ENCODE measurements at places on chromosomes 16 and 17.

GRCh38 chr16:3959148-3959547 lies 78.6 kb upstream of the CREBBP start:
- peak; percentile 46 for DNase-seq

DNA sequence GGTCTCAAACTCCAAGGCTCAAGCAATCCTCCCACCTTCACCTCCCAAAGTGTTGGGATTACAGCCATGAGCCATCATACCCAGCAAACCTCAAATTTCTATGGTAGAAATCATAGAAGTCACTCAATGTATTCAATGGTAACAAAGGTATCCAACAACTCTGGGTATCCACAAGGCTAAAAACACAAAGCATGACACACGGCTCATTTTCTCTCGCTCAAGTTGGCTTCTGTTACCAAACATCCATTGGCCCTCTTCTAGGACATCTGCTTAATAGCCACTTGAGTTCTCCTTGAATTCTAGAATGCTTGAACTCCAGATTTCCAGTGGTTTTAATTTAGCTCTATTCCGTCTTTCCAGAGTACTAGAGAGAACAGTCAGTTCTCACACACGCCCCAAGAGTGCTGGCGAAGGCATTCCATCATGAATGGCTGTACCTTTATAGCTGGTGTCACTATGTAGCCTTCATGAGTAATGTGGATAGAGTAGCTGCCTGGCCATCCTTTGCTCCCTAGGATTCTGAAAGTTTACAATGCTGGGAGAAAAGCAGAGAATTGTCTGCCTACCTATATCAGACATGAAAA lies 42.6 kb downstream of the SPAG9 start:
- DNase-seq, result no peak

DNA sequence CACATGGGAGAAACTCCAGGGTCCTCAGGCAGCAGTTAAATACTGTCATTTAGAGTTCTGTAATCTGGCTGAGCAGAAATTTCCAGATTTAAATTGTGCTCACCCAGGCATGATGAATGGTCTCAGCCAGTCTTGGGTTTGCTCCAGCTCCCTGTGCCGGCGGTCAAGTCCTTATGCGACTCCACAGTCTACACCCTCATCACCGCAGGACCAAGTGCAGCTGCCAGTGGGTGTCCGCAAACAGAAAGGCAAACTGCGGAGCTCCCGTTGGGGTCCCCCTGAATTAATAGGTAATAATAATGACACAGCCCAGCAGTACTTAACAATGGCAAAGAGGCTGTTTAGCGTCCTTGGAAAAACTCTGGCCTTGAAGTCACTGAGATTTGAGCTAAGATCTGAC lies 3.9 kb upstream of the CACNG4 start:
- DNase-seq, result no peak

DNA sequence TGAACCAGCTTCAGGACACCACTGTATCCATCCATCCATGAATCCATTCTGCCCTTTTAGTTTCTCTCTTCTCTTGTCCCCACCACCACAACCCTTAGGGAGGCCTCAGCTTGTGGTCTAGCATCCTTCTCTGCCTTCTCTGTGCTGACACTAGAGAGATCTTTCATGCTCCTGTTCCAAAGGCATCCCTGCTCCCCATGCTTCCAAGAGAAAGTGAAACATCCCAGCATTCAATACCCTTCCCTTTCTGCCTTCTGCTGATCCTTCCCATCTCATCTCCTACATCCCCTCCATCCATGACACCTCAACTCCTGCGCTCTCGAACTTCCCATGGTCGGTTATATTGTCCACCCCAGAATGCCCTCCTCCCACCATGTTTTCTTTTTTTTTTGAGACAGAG lies 10.0 kb downstream of the RAPGEFL1 start:
- no peak for DNase-seq

DNA sequence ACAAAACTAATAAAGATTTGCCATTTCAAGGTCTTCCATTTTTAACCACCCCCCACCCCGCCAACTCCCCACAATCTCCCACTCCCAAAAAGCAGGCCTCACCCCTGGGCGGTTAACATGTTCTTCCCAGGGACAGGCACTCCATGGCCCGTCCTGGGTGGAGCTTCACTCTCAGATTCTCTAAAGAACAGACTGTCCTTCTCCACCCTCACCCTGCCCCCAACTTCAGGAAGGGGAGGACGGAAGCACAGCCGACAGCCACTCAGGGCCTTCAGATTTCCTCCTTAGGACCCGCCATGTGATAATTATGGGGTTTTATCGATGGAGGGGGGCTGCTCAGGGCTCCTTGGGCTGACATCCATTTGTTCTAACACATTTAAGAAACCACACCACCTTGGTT lies 61.9 kb downstream of the ZFHX3 start:
- DNase-seq, result no peak

GRCh38 chr17:47901423-47901822 lies 5.4 kb downstream of the SP2 start:
- no peak for DNase-seq

- no peak for DNase-seq
Measured at GRCh38 chr16:22370038-22370820, 4.2 kb downstream of the CDR2 start.
